ENCODE measurements at places on chromosomes 5 and 9. TPM values are rescaled to one million over a fixed set of nuclear protein-coding genes. Genes with fewer than 3 reads are reported as not detected.

BARHL1 gene
- total RNA-seq, result not detected

GRCh38 chr9:130934702-130935647, 4.1 kb downstream of the FIBCD1 start:
- no peak for DNase-seq

DNA sequence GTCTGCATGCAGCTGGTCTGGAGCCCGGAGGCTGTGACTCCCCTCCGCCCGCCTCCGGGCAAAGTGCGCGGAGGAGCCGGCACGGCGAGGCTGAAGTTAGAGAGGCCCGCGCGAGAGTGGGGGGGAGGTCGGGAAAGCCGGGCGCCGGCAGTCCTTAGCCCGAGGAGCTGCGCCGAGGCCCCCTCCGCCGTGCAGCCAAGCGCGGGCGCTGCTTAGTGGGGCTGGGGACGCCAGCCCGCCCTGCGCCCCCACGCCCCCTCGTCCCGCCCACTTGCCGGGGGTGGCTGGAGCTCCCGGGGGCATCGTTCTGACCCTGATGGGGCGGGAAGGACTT, 403 bp downstream of the NINJ1 start:
- DNase-seq, result peak; percentile 90

DNA sequence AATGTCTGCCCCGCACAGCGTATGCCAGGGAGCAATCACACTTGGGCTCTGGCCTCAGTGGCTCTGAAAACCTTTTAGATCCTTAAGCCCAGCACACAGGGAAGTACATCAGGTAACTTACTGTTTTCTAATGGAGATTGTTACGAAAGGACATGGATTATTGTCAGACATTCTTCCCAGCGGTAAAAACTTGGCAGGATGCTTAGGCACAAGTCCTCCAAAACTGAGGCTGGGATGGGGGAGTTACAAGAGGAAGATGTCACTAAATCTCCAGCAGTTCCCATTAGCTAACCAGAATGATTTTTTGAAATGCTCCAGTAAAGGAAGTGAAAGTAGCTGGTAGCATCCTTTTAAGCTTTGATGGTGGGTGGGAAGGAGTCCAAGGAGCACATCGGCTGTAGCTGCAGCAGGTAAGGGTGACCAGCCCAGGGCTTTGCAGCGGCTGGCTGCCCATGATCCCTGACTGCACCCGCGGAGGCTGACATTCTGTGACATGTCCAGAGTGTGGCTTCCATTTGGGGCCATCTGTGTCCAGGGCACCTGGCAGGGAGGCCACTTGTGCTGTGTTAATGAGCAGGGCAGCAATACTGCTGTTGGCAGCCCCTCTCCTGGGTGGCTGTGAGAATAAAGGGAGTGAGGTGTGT, 165.8 kb downstream of the GADD45G start:
- DNase-seq, result no peak

ZMYND19 gene
- 8.8 TPM for total RNA-seq

DNA sequence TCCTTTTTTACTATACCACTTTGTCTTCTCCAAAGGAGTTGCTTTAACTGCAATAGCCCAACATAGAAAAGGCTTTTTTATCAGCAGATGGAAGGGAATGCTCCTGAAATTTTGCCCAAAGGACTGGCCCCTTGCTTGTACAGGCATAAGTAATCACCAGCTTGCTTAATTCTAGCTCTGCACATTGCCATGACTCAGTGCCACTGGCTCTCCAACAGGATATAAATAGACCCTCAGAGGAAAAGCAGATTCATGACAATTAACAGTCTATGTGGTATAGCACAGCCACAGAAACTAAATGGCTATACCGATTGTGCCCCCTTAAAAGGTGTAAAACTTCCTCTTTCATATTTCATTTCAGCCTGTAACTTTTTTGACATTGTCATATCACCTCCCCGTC, 227.0 kb downstream of the ZNF608 start:
- DNase-seq, result no peak
